Transverse colon (tissue), 4 donors: ENCODE measurements at places on chromosomes 1 and 21.
A peak's percentile ranks its signal among the peaks of the same experiment; 100 is the strongest.

- DNase-seq: no peak
Observed at GRCh38 chr1:223802602-223803001, 43.1 kb downstream of the TP53BP2 start.

GRCh38 chr21:45524756-45525152 lies 17.5 kb downstream of the SLC19A1 start:
- no peak for DNase-seq

DNA sequence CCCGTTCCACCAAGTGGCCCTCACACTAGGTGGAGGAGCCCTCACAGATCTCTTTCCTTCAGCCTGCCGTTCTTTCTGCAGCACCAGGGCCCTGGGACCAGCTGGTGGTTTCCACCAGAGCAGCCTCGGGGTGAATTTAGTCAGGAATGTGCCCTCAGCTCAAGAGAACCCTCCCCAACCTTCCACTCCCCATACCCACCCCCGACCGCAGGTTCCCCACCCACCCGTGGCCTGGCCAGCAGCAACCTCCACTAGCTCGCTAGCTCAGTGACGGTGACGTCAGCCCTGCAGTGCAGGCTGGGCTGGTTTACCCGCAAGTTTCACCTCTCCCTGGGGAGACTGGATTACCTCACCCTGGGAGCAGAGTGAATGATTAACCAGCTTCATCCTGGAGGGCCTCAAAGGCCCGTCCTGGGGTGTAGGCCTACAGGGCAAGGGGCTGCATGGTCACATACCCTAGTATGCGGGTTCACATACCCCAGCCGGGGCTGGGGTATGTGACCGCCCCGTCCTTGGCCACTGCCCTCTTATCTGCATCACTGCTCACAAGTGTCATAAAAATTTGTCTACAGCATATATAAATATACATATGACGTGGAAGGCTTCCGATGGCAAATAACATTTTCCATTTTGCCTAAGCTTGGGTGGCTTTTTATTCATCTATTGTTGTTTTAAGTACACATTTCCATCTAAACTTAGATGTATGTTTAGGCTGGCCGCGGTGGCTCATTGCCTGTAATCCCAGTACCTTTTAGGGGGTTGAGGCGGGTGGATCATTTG lies 24.5 kb downstream of the ELF3 start:
- DNase-seq: peak; percentile 93

- DNase-seq: no peak
Observed at GRCh38 chr21:28308516-28308915, 684.2 kb downstream of the LTN1 start.

- DNase-seq: no peak
Observed at GRCh38 chr1:14115976-14116375, 416.0 kb downstream of the PRDM2 start.

GRCh38 chr1:204760350-204760749 lies 74.8 kb upstream of the LRRN2 start:
- DNase-seq: no peak

GRCh38 chr1:19728413-19729145 lies 63.9 kb downstream of the HTR6 start:
- no peak for DNase-seq

- DNase-seq: peak; percentile 45
Observed at GRCh38 chr1:116111524-116112021, 374 bp downstream of the MAB21L3 start.

GRCh38 chr1:32335535-32335789 lies 571 bp downstream of the MARCKSL1 start:
- no peak for DNase-seq

DNA sequence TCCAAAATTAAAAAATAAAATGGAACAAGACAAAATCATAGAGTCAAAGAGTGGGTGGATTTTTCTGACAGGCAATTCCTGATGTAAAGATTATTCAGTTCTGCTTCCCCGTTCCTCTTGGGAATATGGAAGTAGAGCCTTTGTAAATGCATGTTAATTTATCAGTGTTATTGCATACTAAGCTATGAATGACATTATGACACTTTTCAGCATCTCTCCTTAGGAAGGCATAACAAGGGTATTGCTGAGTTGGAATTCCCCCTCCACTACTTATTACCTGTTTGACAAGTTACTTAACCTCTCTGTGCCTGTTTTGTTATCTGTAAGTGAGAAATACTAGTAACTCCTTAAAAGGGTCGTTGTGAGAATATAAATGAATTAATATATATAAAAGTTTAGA lies 640.4 kb downstream of the LMO4 start:
- no peak for DNase-seq

GRCh38 chr1:150066838-150067183 lies 765 bp upstream of the VPS45 start:
- peak; percentile 52 for DNase-seq

GRCh38 chr1:97780884-97781283 lies 139.9 kb downstream of the DPYD start:
- no peak for DNase-seq

GRCh38 chr1:10693497-10694273 lies 102.8 kb downstream of the CASZ1 start:
- DNase-seq: peak; percentile 49

DNA sequence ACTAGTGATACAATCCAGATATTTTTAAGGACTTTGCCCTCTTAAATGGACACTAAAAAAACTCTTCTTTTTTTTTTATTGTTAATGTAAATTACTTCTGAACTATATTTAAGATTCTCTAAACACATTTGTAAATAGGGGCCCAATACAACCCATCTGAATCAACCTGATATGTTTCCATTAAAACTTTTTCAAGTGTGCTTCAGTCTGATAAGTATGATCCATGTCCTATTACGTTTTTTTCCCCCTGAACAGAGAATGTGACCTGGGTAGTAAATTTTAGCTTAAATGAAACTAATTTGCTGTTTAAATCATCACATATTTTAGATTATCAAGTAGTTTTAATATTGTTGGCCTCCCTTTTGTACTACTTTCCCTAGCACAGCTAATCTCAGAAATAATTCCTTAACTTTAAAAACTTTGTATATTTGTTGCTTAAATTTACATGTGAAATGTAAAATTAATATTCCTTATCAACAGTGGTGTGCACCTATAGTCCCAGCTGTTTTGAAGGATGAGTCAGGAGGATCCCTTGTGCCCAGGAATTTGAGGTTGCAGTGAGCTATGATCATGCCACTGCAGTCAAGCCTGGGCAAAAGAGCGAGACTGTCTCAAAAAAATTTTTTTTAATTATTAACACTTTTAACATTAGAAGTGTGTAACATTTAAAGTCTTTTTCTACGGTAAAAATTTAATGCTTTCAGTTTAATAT lies 3.0 kb upstream of the PKN2 start:
- DNase-seq: no peak

GRCh38 chr1:147389532-147390184 lies 147.2 kb downstream of the CHD1L start:
- no peak for DNase-seq

DNA sequence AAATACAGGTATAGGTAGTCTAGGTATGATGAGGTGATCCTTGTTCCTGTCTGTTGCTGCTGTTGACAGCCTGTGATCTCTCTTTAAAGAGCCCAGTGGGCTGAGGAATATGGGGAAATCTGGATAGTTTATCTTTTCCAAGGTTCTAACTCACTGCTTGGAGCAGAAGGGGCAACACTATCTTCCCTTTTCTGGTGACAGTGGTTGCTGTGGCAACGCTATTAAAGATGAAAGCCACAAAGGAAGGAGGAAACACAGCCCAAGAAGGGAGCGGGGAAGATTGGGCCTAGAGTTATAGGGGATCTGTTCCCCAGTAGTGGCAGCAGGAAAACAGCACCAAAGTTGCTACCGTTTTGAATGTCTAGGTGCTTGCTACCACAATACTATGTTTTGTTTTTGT lies 8.8 kb downstream of the PCP4L1 start:
- DNase-seq: no peak

- DNase-seq: no peak
Observed at GRCh38 chr1:168608796-168609715, 32.7 kb downstream of the XCL1 start.
